ENCODE measurements at places on chromosomes 2 and 18.

DNA sequence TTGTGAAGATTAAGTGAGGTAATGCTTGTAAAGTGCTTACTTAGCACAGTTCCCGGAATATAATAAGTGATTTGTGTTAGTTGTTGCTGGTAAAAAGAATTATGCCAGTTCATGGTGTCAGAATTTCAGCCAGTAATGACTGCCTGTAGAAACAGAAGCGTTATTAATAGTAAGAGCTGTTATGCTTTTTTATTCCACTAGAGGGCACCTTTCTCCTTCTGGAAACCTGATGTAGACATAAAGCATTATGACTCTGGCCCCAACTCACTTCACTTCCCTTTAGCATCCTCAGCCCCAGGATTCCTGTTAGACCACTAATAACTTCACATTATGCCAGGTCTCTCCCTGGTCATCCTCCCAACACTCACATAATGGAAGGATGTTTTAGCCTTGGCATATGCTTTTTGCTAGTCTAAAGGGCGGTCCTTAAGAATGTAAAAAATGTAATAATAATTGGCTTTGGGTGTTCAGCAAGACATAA, 34.9 kb downstream of the C18orf54 start:
- peak; percentile 34 for DNase-seq

- no peak for DNase-seq
Observed at GRCh38 chr18:518081-518480, 17.6 kb upstream of the COLEC12 start.

GRCh38 chr2:229301237-229301636, 30.1 kb upstream of the PID1 start:
- DNase-seq, result no peak

DNA sequence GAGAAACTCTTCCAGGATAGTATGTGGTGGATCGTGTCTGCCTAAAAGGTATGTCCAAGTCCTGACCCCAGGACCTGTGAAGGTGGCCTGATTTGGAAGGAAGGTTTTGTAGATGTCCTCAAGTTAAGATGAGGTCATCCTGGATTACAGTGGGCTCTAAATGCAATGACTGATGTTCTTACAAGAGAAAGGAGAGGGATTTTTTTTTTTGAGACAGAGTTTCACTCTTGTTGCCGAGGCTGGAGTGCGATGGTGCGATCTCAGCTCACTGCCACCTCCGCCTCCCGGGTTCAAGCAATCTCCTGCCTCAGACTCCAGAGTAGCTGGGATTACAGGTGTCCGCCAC, 19.9 kb downstream of the MBP start:
- DNase-seq, result no peak

- no peak for DNase-seq
Observed at GRCh38 chr18:45654677-45655076, 39.4 kb downstream of the SLC14A2 start.

- DNase-seq, result no peak
Observed at GRCh38 chr2:46801731-46802664, 113.6 kb downstream of the MCFD2 start.

DNA sequence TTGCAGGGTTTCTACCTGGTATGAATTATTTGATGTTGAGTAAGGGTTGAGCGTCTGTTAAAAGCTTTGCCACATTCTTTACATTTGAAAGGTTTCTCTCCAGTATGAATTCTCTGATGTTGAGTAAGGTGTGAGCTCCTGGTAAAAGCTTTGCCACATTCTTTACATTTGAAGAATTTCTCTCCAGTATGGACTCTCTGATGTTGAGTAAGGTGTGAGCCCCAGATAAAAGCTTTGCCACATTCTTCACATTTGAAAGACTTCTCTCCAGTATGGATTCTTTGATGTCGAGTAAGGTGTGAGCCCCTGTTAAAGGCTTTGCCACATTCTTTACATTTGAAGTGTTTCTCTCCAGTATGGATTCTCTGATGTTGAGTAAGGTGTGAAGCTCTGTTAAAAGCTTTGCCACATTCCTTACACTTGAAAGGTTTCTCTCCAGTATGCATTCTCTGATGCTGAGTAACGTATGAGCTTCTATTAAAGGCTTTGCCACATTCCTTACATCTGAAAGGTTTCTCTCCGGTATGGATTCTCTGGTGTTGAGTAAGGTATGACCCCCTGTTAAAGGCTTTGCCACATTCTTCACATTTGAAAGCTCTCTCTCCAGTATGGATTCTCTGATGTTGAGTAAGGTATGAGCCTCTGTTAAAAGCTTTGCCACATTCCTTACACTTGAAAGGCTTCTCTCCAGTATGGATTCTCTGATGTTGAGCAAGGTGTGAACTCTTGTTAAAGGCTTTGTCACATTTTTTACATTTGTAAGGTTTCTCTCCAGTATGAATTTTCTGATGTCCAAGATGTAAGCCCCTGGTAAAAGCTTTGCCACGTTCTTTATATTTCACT, 27.1 kb downstream of the ZNF519 start:
- DNase-seq, result no peak

GRCh38 chr2:103008586-103008985, 246.8 kb downstream of the TMEM182 start:
- no peak for DNase-seq

DNA sequence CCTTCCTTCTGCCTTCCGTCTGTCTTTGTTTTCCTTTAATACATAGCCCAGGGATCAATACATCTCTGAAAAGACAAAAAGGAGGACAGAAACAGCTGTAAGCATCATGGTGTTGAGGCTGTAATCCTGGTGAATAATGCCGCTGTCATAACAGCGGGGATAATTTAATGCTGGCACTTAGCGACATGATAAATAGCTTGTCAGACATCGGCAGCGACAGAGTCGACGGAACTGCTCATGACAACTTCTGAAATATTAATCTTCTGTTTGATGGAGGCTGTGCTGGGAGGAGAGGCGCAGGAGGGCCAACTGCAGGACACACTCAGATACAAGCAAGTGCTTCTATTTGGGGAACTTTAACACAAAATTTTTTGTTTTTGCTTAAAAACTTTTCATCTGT, 602.2 kb downstream of the GALR1 start:
- no peak for DNase-seq

DNA sequence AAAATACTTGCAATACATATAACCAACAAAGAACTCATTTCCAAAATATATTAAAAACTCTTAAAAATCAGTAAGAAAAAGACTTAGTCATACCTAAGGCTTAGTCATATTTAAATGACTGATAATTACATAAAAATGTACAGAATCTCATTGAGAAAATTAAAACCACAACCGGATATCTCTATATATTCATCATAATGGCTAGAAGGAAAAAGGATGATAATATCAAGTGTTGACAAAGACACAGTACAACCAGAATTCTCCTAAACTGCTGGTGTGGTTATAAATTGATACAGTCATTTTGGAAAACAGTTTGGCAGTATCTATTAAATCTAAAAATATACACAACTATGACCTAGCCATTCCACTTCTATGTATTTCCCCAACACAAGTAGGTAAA, 27.1 kb upstream of the IHH start:
- no peak for DNase-seq

GRCh38 chr2:160076914-160077313, 14.5 kb upstream of the PLA2R1 start:
- DNase-seq, result no peak

GRCh38 chr18:8011361-8011760, 444.2 kb downstream of the PTPRM start:
- DNase-seq, result no peak

DNA sequence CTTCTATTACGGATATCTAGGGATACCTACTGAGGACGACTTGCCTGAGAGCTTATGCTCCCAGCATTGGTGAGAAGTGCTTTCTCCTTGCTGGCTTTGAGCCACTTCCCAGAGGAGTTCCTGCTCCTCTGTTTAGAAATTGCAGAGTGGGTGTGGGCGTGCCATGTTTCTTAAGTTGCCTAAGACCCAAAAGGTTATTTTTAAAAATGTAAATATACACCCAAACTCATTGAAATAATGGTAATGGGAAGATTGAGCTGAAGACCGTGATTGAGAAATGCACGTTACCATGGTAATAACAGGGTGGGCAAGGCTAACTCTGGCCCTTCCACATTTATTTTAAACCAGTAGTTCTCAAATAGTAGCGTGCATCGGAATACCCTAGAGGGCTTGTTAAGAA, 17.2 kb upstream of the TMEM200C start:
- DNase-seq, result no peak

GRCh38 chr2:199202964-199203363, 254.8 kb downstream of the SATB2 start:
- no peak for DNase-seq

DNA sequence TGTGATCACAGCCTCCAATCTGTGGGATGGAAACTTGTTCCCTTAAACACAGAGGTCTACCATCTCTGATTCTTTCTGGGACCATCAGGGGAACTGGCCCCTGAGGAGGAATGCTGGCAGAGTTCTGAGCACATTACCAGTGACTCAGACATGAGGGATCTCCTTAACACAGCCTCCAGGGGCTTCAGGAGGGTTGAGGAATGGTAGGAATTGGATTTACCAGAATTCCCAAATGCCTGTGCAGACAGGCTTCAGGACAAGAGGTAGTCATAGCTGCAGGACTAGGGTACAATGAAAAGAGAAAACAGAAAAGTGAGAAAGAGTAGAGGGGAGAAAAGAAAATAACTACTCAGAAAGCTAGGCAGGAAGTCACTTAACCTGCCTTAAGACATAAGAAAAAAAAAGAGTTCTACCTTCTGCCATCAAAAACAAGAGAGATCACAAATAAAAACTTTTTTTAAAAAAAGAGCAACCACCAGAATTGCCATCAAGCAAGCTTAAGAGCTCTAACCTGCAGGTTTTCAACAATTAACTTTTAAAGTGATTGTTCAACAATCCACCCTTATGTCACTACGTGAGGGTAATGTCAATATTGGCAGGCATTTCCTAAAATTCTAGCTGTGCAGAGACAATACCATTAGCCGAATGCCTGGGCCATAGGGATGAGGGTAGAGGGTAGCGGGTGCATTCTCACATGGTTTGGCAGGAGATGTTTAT, 524.4 kb downstream of the BCL11A start:
- no peak for DNase-seq

DNA sequence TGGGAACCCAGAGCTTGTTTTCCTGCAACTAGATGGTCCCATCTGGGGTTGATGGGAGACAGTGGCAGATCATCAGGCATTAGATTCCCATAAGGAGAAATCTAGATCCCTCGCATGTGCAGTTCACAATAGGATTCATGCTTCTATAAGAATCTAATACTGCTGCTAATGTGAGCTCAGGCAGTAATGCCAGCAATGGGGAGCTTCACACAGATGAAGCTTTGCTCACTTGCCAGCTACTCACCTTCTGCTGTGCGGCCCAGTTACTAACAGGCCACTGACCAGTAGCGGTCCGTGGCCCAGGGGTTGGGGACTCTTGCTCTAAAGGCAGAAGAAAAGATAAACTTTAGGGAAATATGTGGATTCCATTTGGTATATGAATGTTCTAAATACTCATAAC, 192.9 kb downstream of the AFF3 start:
- no peak for DNase-seq

DNA sequence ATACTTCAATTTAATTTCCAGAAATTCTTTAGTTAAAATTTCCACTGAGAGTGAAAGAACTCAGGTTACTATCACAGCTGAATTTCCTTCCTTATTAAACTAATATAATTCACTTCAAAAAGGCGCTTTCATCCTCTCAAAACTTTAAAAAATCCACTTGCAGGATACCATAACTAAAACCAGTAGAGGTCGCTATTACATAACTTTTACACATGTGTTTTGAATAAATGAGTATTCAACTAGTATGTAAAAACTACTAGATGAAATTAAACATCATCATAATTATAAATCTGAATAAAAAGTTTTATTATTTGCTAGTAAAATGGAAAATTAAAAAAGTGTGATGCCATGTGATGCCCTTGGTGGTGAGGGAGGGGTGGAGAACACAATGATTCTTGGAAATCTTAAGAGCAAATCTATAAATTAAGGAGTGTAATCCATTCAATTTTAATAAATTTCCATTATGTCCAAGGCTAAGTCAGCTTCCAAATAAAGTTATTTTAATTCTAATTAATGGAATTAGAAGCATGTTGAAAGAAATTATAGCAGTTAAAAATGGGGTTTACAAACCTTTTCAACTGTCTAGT, 61.4 kb downstream of the SOS1 start:
- peak; percentile 18 for DNase-seq

GRCh38 chr2:130850788-130851623, 14.3 kb downstream of the ARHGEF4 start:
- no peak for DNase-seq

DNA sequence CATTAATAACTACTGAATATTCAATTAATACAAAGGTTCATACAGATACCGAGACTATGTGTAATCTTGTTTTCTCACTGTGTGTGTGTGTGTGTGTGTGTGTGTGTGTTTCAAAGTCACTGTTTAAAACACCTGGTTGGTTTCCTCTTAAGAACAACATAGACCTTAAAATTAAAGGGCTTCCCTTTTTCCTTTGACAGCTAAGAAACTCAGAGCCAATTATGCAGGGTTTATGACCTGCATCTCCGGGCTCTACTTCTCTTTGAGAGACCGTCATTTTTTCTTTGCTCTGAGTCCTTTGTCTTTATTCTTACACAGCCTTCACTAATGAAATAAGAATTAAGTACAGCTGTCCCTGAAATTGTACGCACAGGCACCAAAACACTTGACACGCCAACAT, 145.6 kb downstream of the HDAC4 start:
- no peak for DNase-seq

DNA sequence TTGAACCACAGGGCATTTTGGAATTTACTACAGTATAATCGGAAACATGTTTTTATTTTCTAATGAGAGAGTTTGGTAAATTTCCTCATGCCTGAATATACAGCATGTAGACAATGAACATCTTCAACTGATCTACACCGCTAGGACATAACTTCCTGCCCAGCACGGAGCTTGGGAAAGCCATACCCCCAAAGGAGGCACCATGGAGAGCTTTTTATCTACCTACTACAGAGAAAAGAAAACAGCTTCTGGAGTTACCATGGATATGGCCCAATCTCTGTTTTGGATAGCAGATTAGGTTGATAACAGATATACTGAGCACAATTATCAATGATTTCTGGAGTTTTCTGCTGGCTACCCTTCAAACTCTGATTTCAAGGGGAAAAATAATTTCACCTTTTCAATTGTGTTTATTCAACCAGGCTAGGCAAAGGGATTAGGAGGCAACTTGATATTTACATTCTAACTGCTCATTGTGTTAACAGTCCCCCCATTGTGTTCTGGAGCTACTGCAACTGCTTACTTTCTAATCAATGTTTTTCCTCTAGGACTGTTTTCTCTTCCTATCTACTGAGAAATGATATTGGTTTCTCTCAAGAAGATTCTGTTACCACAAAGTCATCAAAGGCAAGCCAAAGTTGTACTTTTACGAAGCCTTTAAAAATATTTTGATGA, 123.0 kb upstream of the ARHGAP28 start:
- no peak for DNase-seq

DNA sequence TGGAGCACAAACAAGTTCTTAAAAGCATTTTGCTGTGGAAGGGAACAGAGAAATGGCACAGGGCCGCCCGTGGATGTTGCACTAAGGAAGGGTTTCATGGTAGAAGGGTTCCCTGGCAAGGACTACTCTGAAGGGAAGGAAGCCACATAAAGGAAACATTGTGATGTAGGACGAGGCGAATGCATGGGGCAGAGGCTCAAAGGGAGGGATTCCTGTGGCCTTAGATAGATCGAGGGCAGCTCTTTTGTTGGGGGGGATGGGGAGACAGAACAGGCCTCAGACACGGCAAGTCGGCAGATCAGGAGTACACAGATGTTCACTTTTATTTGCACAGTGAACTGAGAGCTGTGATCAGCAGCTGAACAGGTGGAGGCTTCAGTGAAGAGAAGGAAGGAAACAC, 205.4 kb downstream of the SNTG2 start:
- no peak for DNase-seq
